ENCODE measurements at places on chromosomes 12 and 14. TPM values are rescaled to one million over a fixed set of nuclear protein-coding genes. Genes with fewer than 3 reads are reported as not detected.

IAPP gene
- total RNA-seq, result not detected

SOAT2 gene
- total RNA-seq, result not detected

SPTB gene
- not detected for total RNA-seq

CLMN gene
- 19.5 TPM for total RNA-seq

SDR9C7 gene
- total RNA-seq, result not detected

CEBPE gene
- total RNA-seq, result not detected

CDKN3 gene
- total RNA-seq, result 64.0 TPM

HOXC9 gene
- 7.2 TPM for total RNA-seq

STYK1 gene
- not detected for total RNA-seq

KCNA5 gene
- not detected for total RNA-seq

EML5 gene
- 0.53 TPM for total RNA-seq

RNASE3 gene
- not detected for total RNA-seq

TRHDE gene
- total RNA-seq, result not detected

RPL10L gene
- not detected for total RNA-seq

PELI2 gene
- 3.2 TPM for total RNA-seq

DLK1 gene
- total RNA-seq, result 8.2 TPM

SLC38A4 gene
- total RNA-seq, result not detected

TAS2R20 gene
- 1.3 TPM for total RNA-seq

RPGRIP1 gene
- total RNA-seq, result 0.08 TPM

INHBC gene
- not detected for total RNA-seq

ALX1 gene
- total RNA-seq, result 40.8 TPM

PTHLH gene
- 0.37 TPM for total RNA-seq

OR6C2 gene
- total RNA-seq, result not detected

TBX3 gene
- total RNA-seq, result 3.3 TPM

KCNH5 gene
- 1.9 TPM for total RNA-seq

TAS2R31 gene
- 1.7 TPM for total RNA-seq

TNS2 gene
- 15.9 TPM for total RNA-seq

SLC38A2 gene
- total RNA-seq, result 257 TPM

REC8 gene
- total RNA-seq, result 1.1 TPM

CLEC4C gene
- total RNA-seq, result not detected

TAS2R13 gene
- not detected for total RNA-seq

PLEKHH1 gene
- 156 TPM for total RNA-seq
